ENCODE measurements at places on chromosomes 12 and 14.
A peak's percentile ranks its signal among the peaks of the same experiment; 100 is the strongest.

DNA sequence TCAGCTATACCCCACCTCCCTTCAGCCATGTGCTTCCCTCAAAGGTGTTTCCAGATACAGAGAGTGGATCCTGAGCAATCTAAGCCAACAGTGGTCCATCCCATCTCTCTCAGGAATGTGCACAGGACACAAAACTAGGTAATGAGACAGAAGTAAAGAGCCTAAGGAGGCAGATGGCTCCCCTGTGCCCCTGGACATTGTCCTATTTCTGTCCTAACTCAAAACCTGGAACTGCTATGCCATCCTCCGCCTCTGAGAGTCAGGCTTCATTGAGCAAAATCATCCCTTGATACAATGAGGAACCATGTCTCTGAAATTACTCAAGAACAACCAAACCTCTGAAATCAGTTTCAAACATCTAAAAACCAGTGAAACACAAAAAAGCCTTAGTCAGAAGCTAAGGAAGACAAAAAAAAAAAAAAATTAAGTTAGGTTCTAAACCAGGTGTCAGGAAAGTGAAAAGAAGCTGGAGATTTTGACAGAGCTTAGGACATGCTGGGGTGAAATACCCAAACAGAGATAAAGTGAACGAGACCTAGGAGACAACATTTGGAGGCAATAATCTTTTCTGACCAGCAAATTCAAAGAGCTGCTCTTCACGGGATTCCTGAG lies 200.3 kb upstream of the PLEKHG7 start:
- DNase-seq, result no peak

DNA sequence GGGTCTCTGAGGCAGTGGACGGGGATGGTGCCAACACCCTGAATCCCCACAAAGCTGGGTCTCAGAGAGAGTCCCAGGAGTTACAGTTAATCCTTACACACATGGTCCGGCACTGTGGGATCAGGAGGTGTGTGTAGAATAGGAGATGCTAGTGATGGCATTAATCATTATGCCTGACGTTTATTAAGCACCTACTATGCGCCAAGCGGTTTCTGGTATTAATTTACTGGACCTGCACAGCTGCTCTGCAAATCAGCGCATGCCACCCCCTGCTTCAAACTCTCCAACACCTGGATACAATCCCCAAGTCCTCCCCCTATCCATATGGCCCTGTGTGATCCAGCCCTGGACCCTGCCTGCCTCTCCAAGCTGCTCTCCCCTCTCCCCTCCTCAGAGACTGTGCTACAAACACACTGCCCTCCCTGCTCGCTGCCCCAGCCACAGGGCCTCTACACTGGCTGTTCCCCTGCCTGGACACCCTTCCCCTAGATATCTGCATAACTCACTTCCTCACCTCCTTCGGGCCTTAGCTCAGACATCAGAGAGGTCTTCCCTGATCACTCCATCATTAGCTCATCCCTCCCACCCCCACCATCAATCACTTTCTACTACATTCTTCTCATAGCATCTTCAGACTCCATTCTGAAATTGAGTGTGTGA lies 86.0 kb downstream of the RFLNA start:
- no peak for DNase-seq

- no peak for DNase-seq
Measured at GRCh38 chr14:73500360-73500759, 9.6 kb downstream of the RIOX1 start.

DNA sequence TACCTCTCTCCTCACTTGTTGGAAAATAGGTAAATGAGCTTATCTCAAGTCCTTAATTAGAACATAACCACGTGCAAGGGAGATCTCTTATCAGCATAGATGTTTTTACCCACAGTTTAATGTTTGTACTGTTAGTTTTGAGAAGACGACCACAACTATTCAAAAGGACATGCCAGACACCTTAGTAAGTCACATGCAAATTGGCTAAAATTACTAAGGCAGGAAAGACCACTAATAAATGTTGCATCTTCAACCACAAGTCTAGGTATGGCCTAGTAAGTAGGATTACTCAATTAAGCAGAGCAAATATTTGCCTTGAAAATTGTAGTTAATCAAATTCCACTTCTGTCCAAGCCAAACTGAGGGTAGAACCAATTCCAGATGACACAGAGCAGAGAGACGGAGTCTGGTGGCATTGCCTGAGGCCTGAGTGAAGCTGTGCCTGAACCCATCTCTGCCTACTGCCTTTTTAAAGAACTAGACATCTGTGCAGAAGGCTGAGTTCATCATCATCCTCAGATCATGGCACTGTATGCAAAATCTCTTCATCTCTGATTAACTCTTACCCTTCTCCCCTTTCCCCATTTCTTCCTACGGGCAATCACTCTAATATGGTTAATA lies 29.7 kb upstream of the CHST11 start:
- no peak for DNase-seq

DNA sequence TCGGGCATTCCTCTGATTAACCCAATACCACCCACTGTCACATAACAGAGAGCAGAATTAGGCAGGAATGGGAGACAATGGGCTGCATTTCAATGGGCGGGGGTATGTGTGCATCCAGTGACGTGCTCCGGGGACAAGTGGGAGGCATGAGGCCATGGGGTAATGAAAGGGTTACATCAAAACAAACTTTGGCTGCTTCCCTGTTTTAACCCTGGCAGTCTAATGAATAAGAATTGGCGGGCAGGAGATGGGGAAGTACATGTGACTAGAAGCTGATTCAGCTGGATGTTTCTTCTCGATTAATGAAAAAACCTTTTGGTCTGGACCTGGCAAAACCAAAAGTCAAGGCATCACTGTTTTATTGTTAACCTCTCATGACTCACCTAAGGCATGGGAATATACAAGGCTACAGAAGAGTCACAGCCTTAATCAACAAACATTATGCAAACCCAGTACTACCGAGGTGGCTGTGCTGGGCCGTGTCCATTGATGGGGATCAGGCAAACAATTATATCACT lies 44.2 kb downstream of the SOCS2 start:
- no peak for DNase-seq

GRCh38 chr14:30855345-30856037 lies 18.9 kb upstream of the COCH start:
- DNase-seq, result no peak

GRCh38 chr12:157644-158043 lies 56.3 kb downstream of the SLC6A12 start:
- DNase-seq, result no peak

- DNase-seq, result no peak
Measured at GRCh38 chr12:93805736-93806141, 128.6 kb downstream of the CRADD start.

GRCh38 chr12:40044396-40044795 lies 61.5 kb downstream of the SLC2A13 start:
- DNase-seq, result no peak

DNA sequence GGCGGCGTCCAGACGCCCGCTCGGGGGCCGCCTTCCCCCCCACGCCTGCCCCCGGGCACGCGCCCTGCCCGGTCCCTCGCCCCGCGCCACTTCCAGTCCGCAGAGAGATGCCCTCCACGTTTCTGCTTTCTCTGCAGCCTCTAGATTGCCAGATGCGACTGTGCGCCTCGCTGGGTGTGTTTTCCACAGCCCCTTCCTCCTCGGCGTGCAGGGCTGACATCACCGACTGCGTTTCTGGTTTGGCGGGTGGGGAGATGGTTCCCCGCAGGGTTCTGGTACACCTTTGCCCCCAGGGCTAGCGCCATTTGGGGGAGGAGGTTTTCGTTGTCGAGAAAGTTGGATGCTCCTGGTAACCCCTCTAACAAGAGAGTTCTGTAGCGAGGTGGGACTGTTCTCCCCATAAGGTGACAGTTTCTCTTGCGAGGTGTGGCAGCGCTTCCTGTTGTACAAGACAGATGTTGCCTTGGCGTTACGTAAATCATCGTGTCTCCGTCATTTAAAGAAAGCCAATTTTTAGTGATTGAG lies 1.5 kb downstream of the CALM1 start:
- peak; percentile 92 for DNase-seq

DNA sequence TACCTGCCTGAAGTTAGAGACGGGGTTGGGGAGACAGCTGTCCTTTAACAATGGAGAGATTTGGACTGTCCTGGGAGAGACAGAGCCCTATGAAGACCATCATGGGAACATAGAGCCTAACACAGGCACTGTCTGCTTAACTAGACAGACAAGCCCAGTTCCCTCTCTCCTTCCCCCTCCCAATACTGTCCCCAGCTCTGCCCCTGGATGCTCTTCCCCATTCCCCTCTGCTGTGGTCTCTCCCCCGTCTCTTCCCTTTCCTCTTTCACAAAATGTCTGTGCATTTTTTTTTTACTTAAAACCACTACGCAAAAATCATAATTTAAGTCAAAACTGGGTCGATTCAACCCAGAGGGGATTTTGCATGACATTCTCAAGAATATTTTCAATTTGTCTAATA lies 232.9 kb downstream of the CHST11 start:
- DNase-seq, result no peak

- no peak for DNase-seq
Measured at GRCh38 chr12:59936534-59936933, 340.7 kb downstream of the SLC16A7 start.

DNA sequence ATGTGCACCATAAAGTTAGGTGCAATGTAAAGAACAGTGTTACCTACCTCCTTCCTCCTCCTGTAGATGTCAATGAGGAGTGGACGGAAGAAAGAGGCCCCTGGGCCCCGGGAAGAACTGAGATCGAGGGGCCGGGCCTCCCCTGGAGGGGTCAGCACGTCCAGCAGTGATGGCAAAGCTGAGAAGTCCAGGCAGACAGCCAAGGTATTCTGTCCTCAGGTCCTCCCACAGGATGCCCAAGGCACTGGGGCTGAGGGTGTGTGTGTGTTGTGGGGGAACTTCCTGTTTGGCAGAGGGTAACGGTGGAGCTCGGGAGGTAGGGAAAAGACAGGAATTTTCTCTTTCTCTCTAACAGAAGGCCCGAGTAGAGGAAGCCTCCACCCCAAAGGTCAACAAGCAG lies 6.4 kb downstream of the ATN1 start:
- DNase-seq, result no peak

DNA sequence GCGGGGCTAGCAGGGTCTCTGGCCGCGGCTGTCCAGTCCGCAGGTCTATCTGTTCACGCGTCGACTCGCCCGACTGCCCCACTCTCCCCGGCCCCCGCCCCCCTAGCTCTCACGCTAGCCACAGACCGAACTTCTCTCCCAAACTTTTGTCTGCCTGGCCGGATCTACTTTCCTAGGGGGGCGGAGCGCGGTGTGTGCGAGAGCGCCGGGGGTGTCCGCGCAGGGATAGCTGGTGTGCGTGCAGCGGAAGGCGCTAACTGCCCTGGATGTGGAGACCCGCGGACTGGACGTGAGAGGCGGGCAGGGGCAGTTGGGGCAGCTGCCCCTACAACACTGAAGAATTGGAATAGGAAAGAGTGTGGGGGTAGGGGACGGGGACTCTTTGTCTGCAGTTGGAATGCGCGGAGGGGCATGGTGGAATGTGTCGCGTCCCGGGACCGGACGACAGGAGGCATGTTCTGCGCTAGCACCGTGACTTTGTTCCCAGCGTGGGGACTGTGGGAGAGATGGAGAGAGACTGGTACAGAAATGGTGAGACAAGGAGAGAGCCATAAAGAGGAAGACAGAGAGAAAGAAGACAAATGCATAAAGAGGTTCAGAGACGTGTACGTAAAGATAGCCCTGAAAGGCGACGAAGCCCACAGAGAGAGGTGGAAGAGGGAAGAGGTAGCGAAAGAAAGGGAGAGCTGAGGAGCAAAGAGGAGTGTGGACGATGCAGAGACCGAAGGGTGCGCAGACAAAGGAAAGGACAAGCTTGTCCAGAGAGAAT lies at the start of gene AJUBA:
Gene AJUBA (minus strand): TSS at position 75 of the 769 bp plus-strand sequence. CDS start 285 bp downstream, outside the sequence.
- DNase-seq, result peak; percentile 93

GRCh38 chr12:90896821-90897220 lies 58.2 kb downstream of the CCER1 start:
- no peak for DNase-seq

- no peak for DNase-seq
Measured at GRCh38 chr14:27712364-27712763, 1054.2 kb upstream of the FOXG1 start.

DNA sequence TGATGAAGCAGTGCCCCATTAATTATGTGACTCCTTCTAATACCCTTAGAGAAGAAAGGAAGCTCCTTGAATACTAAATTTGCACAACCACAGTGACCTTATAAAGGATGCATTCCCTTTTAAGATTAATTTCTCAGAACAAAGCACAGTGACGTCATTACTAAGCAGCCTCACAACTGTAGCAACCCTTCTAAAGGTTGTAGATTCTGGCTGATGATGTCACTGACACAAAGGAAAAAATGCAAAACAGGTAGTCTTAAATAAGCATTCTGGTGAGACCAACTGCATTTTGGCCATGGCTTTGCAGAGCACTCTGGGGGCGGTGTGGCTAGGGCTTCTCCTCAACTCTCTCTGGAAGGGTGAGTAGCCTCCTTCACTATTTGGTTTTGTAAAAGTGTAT lies 38.4 kb upstream of the OR4E1 start:
- DNase-seq, result no peak

GRCh38 chr12:88207921-88208620 lies 66.0 kb downstream of the TMTC3 start:
- no peak for DNase-seq

DNA sequence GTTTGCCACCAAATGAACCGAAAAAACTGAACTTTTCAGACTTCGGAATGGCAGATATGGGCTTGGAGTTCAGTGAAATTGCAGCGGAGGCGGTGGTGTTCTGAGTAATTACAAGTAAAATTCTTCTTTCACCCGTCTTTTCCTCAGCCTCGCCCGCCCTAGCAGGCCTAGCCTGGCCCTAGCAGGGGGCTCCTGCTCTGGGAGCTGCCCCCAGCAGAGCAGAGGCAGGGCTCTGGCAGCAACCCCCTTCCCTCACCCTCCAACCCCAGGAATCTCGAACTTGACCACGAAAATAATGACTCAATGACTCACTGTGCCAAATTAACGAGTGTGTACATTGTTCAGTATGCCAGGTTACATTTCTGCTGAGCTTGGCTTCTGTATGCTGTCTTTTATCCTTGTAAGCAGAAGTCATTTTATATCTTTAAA lies 1.1 kb downstream of the PAPLN start:
- DNase-seq, result no peak

DNA sequence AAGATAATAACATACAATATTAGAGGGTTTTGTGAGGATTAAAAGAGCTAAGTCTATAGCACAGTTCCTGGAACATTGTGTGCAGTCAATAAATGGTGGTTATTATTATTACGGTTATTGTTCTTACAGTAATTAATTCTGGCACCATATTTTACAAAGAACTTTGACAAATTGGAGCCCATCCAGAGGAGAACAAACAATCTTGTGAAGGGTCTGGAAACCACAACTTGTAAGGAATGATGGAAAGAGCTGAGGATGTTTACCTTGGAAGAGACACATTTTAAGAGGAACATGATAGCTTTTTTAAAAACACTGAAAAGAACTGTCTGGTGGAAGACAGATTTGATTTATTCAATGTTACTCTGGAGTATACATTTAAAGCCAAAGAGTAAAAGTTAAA lies 150.5 kb upstream of the KRR1 start:
- no peak for DNase-seq

- DNase-seq, result no peak
Measured at GRCh38 chr12:75288860-75289259, 41.3 kb downstream of the CAPS2 start.

- no peak for DNase-seq
Measured at GRCh38 chr12:85641796-85642195, 194.4 kb downstream of the RASSF9 start.

- DNase-seq, result no peak
Measured at GRCh38 chr12:65681226-65681625, 143.1 kb upstream of the HMGA2 start.
